ENCODE measurements at places on chromosomes 12 and 14.

GRCh38 chr12:88001327-88001726, 27.9 kb downstream of the C12orf50 start:
- no peak for DNase-seq

GRCh38 chr12:30796313-30796780, 41.6 kb upstream of the CAPRIN2 start:
- DNase-seq: no peak

GRCh38 chr12:103820361-103820760, 20.7 kb downstream of the NT5DC3 start:
- DNase-seq: no peak

- no peak for DNase-seq
Measured at GRCh38 chr12:116266168-116266601, 11.3 kb downstream of the MED13L start.

- DNase-seq: no peak
Measured at GRCh38 chr12:14256555-14257169, 108.8 kb upstream of the ATF7IP start.

GRCh38 chr14:75995372-75996041, 9.9 kb downstream of the IFT43 start:
- DNase-seq: no peak

- DNase-seq: no peak
Measured at GRCh38 chr12:72100854-72101253, 162.2 kb downstream of the TPH2 start.

GRCh38 chr14:20477211-20477876, 8.1 kb downstream of the PNP start:
- no peak for DNase-seq

DNA sequence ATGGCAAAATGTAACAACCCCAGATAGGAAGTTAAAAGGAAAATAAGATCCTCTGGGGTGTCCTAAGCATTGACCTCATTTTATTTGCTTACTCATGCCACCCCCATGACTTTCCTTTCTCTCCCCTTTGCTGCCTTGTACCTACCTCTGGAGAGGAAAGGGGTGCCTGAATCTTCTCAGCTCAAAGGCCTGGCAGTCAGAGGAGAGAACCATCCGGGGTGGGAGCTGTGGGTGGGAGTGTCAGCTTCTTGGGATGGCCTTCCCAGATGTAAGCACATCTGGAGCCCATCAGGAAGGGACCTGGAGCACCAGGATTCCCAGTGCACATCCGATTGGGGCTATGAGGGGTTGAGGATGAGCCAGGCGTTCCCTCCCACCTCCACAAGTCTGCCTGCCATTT, 5.2 kb upstream of the ITGA5 start:
- DNase-seq: no peak

GRCh38 chr12:75192196-75192595, 17.4 kb downstream of the KCNC2 start:
- DNase-seq: no peak

GRCh38 chr12:123267335-123267920, 4.2 kb downstream of the CDK2AP1 start:
- DNase-seq: no peak

GRCh38 chr12:103879878-103880277, 38.8 kb upstream of the NT5DC3 start:
- DNase-seq: no peak

DNA sequence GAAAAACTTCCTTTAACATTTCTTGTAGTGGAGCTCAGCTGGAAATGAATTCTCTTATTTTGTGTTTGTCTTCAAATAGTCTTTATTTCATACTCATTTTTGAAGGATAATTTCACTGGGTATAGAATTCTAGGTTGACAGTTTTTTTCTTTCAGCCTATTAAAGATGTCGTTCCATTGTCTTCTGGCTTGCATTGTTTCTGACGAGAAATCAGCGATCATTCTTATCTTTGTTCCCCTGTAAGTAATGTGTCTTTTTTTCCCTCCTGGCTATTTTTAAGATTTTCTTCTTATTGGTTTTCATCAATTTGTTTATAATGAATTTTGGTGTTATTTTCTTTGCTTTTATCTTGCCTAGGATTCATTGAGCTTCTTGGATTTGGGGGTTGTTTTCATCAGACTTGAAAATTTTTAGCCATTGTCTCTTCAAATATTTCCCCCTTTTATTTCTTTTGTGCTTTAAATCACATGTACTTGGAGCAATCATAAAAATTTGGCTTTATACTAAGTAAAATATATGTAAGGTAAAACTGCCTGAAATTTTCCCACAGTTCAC, 89.4 kb downstream of the UNC79 start:
- no peak for DNase-seq

- no peak for DNase-seq
Measured at GRCh38 chr12:121452985-121453360, 53.1 kb downstream of the RNF34 start.

GRCh38 chr12:94143438-94143837, 4.9 kb upstream of the PLXNC1 start:
- no peak for DNase-seq

GRCh38 chr14:25833341-25834126, 764.3 kb downstream of the NOVA1 start:
- no peak for DNase-seq

DNA sequence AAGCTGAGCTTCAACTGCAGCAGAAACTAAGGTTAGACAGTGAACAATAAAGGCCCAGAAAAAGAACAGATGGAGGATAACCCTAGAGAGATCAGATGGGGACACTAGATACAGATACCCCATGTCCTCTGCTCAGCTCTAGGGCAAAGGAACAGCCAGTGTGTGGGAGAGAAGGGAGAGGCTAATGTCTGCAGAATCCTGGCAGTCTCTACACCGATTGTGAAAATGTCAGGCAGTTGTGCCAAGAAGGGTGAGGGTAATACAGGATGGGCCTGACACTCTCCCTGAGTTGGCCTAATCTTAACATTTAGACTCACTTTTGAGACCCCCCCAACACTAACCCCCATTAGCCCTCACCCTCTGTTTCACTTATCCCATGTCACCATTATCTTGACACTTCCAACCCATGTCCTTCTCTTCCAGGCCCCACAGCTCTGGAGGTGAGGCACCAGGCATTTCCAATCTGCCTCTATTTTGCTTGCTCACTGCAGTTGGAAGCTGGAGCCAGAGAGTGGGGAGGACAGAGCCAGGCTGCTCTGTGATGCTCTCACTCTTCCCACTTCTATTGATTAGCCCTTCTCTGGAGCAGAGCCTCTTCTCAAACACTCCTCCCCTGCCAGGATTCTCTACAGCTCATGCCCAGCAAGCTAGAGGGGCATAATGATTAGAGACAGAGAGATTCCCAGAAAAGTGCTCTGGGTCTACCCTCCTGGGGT, 3.0 kb upstream of the BLOC1S1 start:
- DNase-seq: no peak

GRCh38 chr12:59890896-59891579, 295.2 kb downstream of the SLC16A7 start:
- no peak for DNase-seq

DNA sequence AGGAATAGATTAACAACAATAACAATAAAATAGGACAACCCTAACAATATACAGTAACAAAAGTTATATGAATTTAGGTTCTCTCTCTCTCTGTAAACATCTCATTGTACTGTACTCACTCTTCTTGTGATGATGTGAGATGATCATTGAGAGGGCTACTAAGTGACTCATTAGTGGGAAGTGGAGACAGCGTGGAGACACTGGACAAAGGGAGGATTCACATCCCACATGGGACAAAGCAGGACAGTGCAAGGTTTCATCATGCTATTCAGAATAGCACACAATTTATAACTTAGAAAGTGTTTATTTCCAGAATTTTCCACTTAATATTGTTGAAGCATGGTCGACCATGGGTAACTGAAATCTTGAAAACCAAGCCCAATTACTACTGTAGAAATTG, 26.0 kb upstream of the SPATA7 start:
- no peak for DNase-seq

DNA sequence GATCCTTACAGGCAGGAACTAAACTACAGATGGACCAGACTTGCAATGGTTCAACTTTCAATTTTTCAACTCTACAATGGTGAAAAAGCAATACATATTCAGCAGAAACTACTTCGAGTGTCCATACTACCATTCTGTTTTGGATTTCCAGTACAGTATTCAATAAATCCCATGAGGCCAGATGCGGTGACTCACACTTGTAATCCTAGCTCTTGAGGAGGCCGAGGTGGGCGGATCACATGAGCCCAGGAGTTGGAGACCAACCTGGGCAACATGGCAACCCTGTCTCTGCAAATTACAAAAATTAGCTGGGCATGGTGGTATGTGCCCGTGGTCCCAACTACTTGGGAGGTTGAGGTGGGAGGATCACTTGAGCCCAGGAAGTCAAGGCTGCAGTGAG, 336.1 kb downstream of the MED13L start:
- no peak for DNase-seq

GRCh38 chr12:40999210-40999609, 188.9 kb upstream of the PDZRN4 start:
- DNase-seq: no peak

- DNase-seq: no peak
Measured at GRCh38 chr12:32666018-32666417, 13.1 kb upstream of the DNM1L start.

DNA sequence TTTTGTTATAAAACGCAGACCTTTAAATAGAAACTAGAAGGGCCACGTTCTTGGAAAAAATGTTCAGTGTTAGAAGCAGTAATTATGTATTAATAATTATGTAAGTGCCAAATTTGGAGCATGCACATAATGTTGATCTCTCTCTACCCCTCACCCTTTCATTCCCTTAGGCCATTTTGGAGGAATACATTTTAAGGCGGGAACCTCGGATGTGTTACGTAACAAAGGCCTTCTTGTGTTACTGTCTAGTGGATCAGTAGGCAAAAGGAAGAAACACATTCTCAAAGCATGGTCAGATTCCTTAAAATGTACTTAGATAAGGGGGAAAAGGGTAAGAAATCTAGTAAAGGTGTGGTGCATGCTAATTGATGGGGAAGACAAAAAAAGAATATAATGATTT, 52.7 kb downstream of the RASSF3 start:
- no peak for DNase-seq

DNA sequence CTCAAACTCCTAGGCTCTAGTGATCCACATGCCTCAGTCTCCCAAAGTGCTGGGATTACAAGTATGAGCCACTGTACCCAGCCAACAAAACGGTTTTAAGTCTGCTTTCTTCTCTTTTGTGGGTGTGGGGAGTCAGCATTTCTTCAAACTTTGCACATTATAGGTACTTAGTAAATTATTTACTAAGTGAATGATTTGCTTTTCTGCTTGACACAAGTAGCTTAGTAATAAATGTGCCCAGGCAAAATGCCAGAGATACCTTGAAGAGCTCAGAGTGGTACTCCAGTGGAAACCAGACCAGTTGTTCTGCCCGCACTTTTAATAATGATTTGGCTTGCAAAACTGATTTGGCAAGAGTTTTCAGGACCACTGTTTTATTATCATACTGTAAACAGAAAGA, 15.0 kb downstream of the DEPDC4 start:
- no peak for DNase-seq

GRCh38 chr12:95943330-95943842, at the start of gene AMDHD1:
Gene AMDHD1 (plus strand): TSS chr12:95943331. CDS start chr12:95943399, 68 bp downstream.
- peak; percentile 11 for DNase-seq

GRCh38 chr12:65051218-65051617, 69.9 kb downstream of the WIF1 start:
- no peak for DNase-seq

- no peak for DNase-seq
Measured at GRCh38 chr12:77003246-77003645, 62.1 kb downstream of the E2F7 start.

GRCh38 chr12:45756666-45757065, 27.2 kb downstream of the ARID2 start:
- DNase-seq: no peak

GRCh38 chr12:110111476-110112334, 12.5 kb upstream of the IFT81 start:
- DNase-seq: no peak

GRCh38 chr12:15446807-15447206, 124.5 kb downstream of the PTPRO start:
- no peak for DNase-seq

- DNase-seq: no peak
Measured at GRCh38 chr12:108855284-108856169, 1.9 kb downstream of the SSH1 start.

- DNase-seq: no peak
Measured at GRCh38 chr12:76284816-76285750, 63.1 kb downstream of the BBS10 start.

- no peak for DNase-seq
Measured at GRCh38 chr12:132007041-132007440, 57.3 kb downstream of the EP400 start.

DNA sequence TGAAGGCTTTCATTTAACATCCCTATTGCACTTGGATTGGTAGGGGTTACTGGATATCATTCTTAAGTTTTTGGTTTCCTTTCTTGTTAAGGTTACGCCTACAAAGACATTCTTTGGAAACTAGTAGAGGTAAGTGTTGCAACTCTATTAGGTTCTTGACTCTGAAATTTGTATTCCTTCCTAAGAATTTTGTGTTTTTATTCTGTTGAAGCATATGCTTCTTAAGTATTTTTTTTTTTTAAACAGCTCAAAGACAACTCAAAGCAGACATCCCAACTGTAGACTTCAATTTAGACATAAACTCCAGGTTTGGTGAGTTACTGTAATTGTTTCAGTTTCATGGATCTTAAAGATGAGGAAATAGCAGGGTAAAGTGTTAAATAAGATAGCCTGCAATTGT, 1.1 kb upstream of the RBMS2 start:
- no peak for DNase-seq

GRCh38 chr12:126518596-126519200, 1453.5 kb downstream of the AACS start:
- DNase-seq: no peak

- no peak for DNase-seq
Measured at GRCh38 chr12:111411185-111411764, 5.6 kb downstream of the SH2B3 start.

GRCh38 chr12:7498809-7499208, 4.8 kb downstream of the CD163 start:
- DNase-seq: no peak

DNA sequence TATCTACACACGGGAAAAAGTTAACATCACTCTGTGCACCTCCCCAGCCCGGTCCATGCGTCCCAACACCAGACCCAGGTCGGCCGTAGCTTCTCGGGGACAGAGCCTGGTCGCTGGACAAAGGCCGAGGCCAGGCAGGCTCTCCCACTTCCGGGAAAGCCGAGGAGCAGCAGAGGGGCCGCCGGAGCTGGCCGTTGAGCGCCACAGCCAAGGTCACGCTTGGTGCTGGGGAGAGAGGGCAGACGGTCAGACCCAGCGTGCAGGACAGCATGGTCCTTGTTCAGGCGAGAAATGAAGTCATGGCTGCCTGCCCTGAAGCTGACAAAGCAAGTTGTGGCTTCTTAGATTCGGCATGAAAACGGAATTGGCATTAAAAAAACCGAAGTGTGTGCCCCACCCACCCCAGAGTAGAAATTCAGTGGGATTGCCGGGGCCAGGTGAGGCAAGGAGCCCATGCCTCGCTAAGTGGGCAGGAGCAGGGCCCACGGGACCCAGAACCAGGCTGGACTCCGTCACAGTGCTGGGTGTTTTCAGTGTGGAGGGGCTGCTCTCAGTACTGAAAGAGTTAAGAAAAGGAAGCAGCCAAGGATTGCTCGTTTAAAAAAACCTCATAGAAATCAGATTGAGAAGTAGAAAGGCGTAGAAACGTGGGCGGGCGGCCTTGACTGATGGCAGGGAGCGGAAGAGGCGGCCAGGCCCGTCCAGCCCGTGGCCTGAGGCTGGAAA, 4.3 kb downstream of the ARL6IP4 start:
- no peak for DNase-seq

Measured in left renal cortex interstitium (tissue), 4 donors.